ENCODE measurements at places on chromosomes 6 and 20.

GRCh38 chr6:38508894-38509293 is 130.8 kb downstream of the BTBD9 start:
- DNase-seq = no peak

- no peak for DNase-seq
Observed at GRCh38 chr6:18330548-18331081, 56.5 kb upstream of the RNF144B start.

DNA sequence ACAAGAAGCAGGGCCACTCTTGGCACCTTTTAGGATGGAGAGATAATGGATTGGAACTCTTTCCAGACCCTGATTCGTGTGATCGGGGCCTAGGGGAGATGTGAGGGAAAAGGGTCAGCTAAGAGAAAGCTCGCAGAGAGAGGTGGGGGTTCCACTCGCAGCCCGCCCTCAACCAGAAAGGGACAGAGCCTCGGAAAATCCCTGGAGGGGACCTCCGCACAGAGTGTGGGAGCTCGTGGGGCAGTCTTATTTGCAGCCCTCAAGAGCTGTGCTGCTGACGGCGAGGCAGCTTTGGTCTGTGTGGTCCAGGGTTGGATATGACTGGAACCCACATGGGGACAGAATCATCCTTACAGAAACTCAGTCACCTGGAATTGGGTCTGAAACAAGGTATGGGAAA is 184.3 kb upstream of the PMEPA1 start:
- DNase-seq = no peak

- no peak for DNase-seq
Observed at GRCh38 chr20:63648190-63648589, 5.0 kb downstream of the STMN3 start.

DNA sequence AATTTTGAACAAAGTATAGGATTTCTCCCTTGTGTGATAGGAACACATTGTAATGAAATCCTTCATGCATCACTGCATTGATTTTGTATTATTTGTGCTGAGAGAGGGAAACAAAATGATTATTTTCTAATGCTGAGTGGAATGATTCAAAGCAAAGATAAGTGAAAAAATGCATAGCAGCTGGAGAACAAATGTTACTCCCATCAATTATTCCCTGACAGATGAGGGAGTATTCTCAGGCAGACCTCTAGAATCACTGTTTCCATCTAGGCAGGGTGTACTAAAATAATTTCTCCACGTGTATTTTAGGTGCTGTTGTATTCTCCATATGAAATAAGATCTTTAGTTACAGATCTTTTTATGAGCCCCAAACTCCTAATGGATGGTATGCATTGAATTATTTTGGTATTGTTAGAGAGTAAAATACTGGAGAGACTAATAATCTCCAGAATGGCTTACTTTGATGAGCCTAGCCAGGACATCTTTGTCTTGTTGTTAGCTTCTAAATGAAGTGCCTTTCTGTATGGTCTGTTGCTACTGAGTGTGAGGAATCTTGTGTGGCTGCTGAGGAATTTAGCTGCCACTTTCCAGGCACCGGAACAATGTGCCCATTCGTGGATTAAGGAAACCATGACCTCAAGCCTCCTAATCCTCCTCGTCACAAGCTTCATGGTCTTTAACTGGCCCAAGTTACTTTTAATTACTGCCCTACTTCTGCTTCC is 39.6 kb downstream of the RNF217 start:
- no peak for DNase-seq

- DNase-seq = no peak
Observed at GRCh38 chr6:122400121-122400450, 634 bp downstream of the HSF2 start.

- DNase-seq = no peak
Observed at GRCh38 chr6:16474772-16475493, 236.5 kb downstream of the GMPR start.

- no peak for DNase-seq
Observed at GRCh38 chr6:144710207-144710606, 425.1 kb downstream of the UTRN start.

- no peak for DNase-seq
Observed at GRCh38 chr6:105226598-105227294, 46.9 kb upstream of the POPDC3 start.

All from stimulated activated CD8-positive, alpha-beta memory T cell treated with anti-CD3 and anti-CD28 coated beads, Interleukin-7, amount 100 ng/mL, for 24 hours (primary cell).